ENCODE measurements at places on chromosomes 3 and 15.

GRCh38 chr3:29453284-29454001 lies 172.6 kb downstream of the RBMS3 start:
- ATAC-seq, result peak; percentile 24

GRCh38 chr15:67947254-67948039 lies 106.7 kb upstream of the PIAS1 start:
- no peak for ATAC-seq

DNA sequence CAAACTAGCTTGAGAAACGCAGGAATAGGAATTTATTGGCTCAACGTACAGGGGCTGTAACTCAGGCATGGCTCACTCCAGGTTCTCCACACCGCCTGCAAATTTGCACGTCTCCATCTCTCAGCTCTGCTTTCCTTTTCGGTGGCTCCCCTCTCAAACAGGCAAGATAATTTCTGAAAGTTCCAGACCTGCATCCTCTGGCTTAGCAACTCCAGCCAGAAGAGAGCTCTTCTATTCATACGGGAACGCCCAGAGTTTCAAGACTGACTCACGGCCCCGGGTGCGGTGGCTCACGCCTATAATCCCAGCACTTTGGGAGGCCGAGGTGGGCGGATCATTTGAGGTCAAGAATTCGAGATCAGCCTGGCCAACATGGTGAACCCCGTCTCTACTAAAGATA lies 139.7 kb upstream of the BNIP2 start:
- no peak for ATAC-seq

DNA sequence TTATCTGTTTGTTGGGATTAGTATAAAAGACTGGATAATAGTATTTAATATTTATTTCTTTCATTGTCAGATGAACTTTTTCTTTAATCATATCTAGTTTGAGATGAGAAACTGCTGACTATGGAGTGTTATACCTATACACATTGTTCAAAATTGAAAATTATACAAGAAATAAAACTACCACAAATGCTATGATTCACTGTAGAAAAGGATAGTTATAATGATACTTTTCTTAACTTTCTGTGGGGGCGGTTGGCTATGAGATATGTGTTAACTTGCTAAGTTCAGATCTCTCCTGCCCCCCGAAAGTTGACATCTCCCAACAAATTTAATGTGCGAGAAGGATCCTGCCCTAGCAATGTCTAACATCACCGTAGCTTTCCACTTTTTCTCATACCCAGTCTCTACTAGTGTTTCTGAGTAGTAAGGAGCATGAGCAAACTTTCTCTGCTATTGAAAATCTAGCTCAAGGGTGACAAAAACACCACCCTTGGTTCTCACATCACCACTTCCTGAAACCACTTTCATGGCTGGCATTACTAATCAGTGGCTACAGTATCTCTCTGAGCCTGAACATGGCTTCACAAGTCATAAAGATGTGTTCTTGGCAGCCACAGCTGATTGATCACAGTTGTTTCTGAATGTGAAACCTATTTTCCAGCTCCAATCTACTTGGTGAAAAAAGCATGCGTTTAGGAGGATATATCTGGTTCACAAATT lies 15.8 kb upstream of the SAMMSON start:
- ATAC-seq, result no peak

GRCh38 chr3:196735751-196736150 lies 3.9 kb upstream of the PAK2 start:
- no peak for ATAC-seq

DNA sequence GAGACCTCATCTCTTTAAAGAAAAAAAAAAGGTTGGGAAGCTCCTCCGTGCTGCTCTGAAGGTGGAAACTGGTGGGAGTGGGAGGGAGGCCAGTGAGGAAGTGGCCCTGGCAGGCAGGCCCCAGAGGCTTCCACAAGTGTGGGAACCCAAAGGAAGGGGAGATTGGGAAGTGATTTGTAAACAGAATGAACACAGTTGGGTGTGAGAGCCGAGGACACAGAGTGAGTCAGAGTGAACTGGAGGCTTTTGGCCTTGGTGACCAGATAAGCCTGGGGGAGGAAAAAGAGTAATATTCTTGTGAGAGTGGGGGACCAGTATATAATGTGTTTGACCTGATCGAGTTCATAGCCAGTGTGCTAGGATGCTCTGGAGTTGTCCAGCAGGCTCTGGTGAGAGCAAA lies 23.0 kb downstream of the MKRN2 start:
- no peak for ATAC-seq

DNA sequence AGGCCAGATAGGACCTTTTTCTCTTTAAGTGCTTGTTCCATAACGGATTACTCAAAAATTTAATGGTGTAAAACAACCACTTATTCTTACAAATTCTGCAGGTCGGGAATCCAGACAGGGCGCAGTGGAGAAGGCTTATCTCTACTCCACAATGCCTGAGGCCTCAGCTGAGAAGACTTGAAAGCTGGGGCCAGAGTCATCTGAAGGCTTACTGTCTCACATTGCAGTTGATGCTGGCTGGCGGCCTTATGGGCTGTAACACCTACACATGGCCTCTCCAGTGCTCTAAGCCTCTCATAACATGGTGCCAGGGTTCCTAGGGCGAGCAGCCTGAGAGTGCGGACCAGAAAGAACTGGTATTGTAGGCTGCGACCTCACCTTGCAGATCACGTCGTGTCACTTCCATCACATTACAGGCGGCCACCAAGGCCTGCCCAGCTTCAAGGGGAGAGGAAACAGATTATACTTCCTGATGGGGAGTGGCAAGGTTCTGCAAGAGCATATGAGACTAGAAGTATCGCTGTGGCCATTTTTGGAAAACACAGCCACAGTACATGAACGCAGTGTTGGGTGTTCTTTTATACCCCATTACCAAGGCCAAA lies 32.4 kb downstream of the CMTM7 start:
- ATAC-seq, result no peak

DNA sequence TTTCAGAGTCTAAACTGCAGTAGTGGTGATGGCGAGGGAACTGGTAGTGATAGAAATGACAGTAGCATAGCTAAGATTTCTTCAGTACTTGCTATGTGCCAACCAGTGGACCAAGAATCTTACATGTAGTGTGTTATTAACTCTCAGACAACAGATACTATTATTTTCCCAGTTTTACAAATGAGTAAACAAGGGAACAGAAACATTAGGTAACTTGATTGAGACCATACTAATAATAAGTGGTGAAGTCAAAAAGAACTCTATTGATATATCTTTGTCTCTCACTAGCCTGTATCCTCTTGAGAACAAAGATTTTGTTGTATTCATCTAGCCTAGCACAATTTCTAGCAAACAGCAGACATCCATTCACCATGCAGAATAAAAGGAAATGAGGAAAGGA lies 250.1 kb downstream of the ZBTB20 start:
- no peak for ATAC-seq

DNA sequence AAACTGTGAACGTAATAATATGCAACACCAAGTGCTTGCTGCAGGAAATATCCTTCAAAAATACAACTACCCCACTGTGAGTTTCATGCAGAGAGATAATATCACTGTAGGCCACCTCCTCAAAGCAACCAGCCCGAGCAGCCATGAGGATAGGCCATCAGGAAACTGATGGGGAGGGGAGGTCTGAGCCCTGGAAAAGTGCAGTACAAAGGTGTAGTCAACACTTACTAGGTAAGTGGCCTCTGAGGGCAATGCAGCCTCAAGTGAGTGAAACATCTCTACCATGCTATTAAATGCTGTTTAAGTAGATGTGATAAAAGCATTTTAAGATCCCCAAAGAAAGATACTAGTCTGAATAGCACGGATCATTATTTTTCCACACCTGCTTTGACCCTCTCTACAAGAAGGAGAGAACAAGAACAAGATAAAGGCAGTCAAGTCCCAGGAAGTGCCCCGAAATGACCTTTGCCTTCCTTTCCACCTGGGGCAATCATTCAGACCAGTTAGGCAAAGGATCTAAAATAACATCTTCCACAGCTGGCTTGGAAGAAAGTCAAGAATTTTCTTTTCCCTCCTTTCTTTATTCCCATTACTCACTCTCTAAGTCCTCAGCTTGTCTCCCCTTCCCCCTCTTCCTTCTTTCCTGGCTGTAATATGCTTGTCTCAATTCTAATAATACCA lies 62.8 kb downstream of the FMN1 start:
- no peak for ATAC-seq

DNA sequence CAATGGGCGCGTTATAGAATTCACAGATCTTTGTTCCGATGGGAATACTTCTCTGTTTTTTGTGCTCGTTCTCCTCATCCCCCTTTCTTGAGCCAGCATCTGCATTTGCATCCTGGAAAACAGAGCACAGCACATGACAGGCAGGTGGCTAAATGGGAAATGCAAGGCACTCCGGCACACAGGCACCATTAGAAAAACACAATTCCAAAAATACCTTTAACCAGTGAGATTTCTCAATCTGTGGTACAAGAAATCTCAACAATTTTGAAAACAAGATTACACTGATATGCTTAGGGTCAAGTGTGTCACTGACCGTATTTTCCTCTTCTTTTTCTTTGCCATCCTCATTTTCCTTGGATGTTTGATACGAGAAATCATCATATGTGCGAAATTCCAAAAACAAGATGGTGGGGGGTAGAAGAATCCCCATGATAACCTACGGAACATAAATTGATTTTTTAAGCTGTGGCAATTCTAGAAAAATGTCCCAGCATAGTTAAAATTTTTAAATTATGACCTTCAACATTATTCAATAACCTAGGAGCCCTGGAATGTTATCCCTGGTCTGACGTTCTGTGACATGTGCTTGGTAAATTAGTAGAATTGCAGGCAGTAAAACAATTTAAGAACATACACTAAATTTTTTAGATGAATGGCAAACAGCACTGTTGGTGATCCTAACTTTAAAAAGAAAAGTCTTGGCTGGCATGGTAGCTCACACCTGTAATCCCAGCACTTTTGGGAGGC lies 46.5 kb upstream of the MTMR10 start:
- ATAC-seq, result no peak

GRCh38 chr15:65259367-65259797 lies 27.3 kb downstream of the PARP16 start:
- peak; percentile 87 for ATAC-seq

DNA sequence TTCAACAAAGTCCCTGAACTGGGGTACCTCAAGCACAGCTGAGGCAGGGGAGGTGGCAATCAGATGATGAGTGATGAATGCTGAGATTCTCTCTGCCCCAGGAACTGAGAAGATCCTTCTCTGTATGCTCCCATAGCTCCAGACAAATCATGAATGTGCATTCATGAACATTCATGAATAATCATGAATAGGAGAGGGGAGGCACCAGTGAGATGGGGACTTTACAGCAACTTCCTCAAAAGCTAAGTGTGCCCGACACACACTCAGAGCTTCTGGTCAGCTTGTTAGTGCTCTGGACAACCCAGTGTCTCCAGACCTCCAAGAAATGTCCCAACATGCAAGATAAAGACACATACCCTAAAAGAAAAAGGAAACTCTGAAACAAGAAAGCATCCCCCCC lies 24.3 kb downstream of the LRRC2 start:
- no peak for ATAC-seq

- no peak for ATAC-seq
Observed at GRCh38 chr15:60077581-60078359, 73.7 kb downstream of the FOXB1 start.

DNA sequence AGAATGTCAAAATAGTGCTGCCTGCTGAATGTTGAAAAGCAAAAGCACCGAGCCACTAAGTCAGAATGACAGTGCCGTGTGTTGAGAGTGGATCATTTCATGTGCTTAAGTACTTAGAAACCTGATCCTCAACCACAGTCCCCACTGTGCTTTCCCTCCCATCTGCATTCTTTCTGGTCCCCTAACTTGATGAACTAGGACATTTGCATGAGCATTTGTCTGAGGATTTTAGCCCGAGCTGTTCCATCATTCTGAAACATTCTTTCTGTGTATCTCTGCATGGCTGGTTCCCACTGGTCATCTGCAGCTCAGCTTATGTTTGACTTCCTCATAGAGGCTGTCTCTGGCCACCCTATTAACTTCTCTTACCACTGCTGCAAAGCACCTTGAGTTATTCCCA lies 42.0 kb downstream of the SST start:
- ATAC-seq, result no peak

DNA sequence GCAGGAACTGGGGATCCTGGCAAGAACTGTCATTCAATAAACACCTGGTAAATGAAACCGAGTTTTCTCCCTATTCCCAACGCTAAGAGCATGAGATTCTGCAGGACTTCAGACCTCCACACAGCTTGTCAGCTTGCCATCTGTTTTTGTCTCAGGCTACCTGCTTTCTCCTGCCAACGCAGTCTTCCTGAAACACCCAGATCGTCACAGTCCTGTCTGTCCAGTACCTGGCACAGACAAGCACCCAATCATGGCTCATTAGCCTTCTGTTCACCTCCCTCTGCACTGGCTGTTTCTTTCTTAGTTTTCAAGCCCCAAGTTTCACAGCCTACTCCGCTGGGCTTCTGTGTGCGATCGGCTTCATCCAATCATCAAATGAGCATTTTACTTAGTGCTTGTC lies 5.0 kb downstream of the SLC12A8 start:
- no peak for ATAC-seq

- ATAC-seq, result no peak
Observed at GRCh38 chr15:60520013-60520824, 41.3 kb upstream of the ICE2 start.

Measured in gastroesophageal sphincter (tissue), 4 donors.